SK-N-MC (cell line): ENCODE measurements at places on chromosomes 1 and 21.
A peak's percentile ranks its signal among the peaks of the same experiment; 100 is the strongest.

GRCh38 chr1:111690306-111690617 is 48.9 kb downstream of the INKA2 start:
- DNase-seq: peak; percentile 79

DNA sequence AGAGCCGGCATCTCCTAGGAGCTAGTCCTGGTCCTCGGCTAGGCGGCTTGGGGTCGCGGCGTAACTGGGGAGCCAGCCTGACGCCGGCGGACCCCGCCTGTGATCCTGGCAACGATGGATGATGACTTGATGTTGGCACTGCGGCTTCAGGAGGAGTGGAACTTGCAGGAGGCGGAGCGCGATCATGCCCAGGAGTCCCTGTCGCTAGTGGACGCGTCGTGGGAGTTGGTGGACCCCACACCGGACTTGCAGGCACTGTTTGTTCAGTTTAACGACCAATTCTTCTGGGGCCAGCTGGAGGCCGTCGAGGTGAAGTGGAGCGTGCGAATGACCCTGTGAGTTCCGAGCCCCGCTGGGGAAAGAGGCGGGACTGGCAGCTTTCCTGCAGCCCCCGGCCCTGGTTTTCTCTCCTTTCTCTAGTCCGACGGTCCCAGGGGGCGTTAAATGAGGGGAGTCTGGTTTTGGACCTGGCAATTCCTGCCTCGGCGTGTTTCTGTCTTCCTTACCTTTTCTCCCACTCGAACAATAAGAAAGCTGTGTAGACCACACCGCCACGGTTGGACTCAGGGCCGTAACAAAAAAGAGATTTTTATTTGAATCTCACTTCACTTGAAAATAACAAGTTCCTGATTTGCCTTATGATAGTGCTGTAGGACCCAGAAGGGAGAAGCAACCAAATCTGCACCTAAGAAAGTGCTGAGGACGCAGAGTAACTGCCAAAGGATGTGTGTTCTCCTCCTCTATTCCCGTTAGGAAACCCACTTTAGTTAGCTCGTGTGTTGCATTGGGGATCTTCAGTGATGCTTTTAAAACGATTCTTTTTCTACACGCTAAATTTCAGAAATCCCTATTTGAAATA is at the start of gene SPRTN:
Gene SPRTN (plus strand): TSS at position 24 of the 859 bp plus-strand sequence. CDS start 91 bp downstream, at position 115.
- no peak for DNase-seq

DNA sequence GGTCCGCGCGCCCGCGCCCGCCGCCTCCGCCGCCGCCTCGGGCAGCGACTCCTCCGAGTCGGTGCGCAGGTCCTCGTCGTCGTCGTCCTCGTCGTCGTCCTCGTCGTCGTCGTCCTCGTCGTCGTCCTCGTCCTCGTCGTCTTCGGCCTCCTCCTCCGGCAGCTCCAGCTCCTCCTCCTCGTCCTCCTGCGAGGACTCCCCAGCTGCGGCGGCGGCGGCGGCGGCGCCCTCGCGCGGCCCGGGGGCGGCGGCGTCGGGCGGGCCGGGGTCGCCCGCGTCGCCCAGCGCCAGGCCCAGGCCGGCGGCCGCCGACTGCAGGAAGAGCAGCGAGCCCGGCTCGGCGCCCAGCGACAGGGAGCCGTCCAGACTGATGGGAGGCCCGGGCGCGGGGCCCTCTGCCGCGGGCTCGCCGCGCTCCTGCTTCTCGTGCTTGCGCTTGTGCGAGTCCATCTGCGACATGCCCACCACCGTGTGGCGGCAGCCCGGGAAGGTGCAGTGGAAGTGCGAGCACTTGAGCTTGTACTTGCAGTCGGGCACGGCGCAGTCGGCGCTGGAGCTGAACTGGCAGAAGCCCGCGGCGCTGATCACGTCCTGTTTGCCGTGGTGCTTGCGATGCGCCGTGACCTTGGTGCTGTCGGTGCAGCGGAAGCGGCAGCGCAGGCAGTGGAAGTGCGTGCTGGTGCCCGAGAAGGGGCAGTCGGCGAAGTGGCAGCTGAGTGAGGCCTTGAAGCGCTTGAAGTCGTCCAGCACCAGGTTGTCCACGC is 157.3 kb downstream of the CASZ1 start:
- no peak for DNase-seq

DNA sequence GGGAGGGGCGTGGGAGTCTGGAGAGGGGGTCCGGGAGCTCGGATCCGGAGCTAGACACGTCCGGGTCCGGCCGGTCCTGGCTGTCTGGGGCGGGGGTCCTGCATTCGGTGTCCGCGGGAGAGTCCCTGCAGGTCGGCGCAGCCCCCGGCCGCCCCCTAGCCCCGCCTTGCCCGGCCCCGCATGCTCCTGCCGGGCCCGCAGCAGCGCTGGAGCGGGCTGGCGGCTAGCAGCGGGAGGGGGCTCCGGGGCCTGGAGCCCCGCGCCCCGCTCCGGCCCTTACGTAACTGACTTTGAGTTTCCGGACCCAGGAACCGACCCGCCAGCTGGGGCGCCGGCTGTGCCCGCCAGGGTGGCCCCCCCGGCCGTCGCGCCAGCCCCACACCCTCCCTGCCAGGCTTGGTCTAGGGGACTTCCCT is 26.9 kb upstream of the EPB41 start:
- DNase-seq: no peak

DNA sequence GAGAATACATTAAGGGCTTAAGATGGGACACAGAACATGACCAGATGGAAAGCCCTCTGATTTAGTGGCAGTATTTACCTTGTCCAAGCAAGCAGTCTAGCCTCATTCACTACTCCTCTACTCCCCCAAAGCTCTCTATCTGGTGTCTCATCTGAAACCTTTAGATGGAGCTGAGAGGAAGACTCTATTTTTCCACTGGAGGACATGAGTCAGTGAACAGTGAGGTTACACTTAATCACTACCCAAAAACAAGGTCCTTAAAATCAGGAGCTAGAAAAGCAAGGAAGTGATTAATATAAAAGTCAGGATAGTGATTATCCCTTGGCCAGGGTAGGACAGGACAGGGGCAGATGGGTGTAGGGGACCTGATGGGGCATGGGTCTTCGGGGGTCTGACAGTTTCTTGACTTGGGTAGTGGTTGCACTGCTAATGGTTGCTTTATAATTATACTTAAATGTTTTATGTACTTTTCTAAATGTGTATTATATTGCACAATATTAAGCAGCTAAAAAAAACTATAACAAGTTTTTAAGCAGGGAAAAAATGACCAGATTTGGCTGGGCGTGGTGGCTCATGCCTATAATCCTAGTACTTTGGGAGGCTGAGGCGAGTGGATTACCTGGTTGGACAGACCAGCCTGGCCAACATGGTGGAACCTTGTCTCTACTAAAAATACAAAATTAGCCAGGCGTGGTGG is 3.0 kb downstream of the PTPN22 start:
- DNase-seq: no peak

GRCh38 chr1:172845371-172845770 is 186.5 kb downstream of the FASLG start:
- DNase-seq: no peak

DNA sequence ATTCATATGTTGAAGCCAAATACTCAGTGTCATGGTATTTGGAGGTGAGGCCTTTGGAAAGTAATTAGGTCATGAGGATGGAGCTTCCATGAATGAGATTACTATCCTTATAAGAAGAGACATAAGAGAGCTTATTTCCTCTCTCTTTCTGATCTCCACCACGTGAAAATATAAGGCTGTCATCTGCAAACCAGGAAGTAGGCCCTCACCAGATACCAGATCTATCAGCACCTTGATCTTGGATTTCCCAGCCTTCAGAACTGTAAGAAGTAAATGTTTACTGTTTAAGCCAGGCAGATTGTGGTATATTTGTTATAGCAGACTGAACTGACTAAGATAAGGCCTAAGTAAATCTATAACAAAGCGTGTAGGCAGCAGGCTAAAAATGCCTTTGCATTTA is 25.3 kb downstream of the RBM11 start:
- no peak for DNase-seq

DNA sequence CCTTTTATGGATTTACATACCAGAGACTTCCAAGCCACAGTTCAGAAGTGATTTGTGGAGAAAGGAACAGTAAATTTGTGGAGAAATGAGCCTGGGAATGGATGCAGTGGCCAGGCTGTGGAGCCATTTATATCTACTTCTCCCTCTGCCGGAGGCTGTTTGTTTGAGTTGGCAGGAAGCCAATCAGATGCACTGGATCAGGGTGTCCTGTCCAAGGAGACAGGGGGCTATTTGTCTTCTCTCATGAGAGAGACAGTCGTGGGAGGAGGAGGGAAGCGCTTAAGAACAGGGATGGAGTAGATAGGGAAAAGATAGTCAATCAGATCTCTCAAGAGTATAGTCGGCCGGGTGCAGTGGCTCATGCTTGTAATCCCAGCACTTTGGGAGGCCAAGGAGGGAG is 2.8 kb upstream of the HAPLN2 start:
- DNase-seq: no peak

GRCh38 chr21:16908077-16908476 is 604.8 kb upstream of the CXADR start:
- no peak for DNase-seq

GRCh38 chr1:42646056-42646455 is 12.2 kb upstream of the PPIH start:
- DNase-seq: no peak

GRCh38 chr1:108179018-108179417 is 21.1 kb downstream of the SLC25A24 start:
- DNase-seq: no peak

GRCh38 chr1:10209590-10209904 is 823 bp upstream of the KIF1B start:
- DNase-seq: no peak

- DNase-seq: no peak
Measured at GRCh38 chr1:65512967-65513780, 92.7 kb downstream of the LEPR start.

DNA sequence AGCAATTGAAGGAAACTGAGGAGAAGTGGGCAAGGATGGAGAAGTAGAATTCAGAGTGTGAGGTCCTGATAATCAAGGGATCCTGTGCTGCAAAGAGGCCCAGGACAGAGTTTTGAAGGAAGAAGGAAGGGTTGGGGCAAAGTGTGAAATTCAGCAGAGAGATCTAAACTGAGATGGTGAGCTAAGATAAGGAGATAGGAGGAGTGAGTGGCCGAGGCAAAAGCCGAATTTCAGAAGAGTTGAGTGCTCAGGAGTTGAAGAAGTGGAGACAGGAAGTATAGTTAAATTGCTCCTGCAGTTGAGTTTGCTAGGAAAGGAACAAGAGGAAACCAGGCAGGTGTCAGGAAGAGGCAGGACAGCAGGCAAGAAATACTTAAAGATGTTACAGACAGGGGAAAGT is 16.4 kb upstream of the MAPKAPK2 start:
- no peak for DNase-seq

- no peak for DNase-seq
Measured at GRCh38 chr1:25003000-25003399, 72.9 kb upstream of the RUNX3 start.

- no peak for DNase-seq
Measured at GRCh38 chr1:43441894-43442637, 11.7 kb downstream of the HYI start.

- no peak for DNase-seq
Measured at GRCh38 chr1:111835514-111835913, 79.8 kb downstream of the DDX20 start.

DNA sequence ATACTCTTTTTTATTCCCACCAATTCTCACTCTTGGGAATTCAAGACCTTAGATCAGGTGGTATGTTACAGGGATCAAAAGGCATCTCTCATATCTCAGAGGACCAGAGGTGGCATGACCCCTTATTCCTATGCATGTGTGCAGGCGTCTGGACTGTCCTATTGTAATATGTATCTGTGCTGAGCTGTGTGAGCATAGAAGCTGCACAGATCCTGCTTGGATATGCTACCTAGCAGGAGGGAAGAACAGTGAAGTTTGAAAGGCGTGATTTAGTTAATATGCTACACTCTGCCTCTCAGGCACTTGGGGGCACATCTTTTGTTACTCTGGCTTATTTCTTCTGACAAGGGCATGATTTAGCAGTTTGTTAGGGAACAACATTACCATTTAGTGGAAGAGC is 86.7 kb upstream of the ZRANB2 start:
- no peak for DNase-seq

DNA sequence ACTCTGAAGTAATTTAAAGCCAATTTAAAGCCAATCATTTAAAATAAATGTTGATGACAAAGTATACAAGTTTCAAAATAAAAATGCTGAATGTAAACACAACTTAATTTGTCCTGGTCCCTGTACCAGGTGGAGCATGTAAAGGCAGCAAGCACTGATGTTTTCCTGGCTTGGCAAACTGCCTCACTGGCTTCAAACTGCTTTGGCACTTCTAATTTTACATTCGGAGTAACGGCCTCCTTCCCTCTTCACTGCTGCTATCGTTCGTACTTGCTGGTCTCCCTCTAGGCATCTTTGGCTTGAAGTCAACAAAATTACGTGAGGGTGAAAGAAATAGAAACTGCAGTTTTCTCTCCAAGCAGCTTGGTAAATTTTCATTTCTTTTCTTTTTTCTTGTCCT is 287.9 kb downstream of the LTN1 start:
- no peak for DNase-seq

GRCh38 chr1:15422871-15423270 is 13.2 kb downstream of the EFHD2 start:
- no peak for DNase-seq

- no peak for DNase-seq
Measured at GRCh38 chr21:42191696-42192595, 27.0 kb upstream of the ABCG1 start.
